ENCODE measurements at places on chromosomes 7 and 10.
A peak's percentile ranks its signal among the peaks of the same experiment; 100 is the strongest.

DNA sequence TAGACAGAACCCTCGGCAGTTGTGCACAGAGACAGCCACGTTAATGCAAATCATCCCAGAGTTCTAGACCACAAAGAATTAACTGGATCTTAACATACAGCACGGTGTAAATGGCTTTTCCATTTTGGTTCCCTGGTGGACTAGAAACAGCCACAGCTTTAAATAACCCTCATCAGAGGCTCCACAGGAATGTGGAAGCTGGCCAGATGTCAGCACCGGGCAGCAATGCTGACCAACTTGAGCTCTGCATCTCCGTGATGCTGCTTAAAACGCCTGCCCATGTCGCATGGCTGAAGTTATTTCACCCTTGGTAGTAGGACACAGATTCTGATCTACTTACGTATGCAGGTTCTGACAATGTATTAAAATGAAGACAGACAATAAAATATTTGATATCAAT, 24.5 kb downstream of the RSU1 start:
- DNase-seq = no peak

DNA sequence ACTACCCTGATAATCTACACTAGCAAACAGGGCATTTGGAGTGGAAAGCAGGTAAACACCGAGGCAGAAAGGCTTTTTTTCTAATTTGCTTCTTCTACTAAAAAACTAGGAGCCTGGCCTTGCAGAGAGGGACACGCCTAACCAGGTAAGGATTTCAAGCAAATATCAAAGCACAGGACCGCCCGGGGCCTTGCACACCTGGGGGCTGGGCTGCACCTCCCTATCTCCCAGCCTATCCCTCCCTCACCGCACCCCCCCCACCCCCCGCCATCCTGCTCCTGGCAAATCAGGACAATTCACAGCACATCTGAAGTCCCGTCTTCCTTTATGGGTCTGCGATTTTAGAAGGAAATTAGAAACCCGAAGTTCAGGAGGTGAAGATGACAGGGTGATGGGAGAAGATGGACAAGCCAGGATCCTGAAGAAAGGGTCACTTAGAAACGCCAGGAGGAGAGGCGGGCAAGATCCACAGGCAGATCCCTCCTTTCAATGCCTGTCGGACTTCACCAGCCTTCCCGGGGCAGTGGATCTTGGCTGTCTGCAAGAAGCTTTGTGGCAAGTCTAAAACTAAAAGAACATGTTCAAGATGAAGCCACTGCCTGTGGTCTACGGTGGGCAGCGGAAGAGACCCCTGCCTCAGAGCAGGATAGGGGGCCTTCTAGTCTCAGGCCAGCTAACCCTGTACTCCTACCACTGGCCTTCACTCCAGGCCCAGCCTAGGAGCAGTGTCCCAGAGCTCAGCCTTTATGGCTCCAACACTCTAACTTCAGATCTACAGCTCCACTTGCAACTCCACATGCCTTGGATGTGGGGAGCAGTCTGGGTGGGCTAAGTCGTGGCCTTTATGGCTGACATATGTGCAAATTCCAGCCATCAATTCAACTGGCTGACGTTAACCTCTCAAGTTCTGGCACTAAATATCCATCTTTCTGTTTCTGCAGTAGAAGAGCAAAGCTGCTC, 43.9 kb downstream of the TNS3 start:
- no peak for DNase-seq

DNA sequence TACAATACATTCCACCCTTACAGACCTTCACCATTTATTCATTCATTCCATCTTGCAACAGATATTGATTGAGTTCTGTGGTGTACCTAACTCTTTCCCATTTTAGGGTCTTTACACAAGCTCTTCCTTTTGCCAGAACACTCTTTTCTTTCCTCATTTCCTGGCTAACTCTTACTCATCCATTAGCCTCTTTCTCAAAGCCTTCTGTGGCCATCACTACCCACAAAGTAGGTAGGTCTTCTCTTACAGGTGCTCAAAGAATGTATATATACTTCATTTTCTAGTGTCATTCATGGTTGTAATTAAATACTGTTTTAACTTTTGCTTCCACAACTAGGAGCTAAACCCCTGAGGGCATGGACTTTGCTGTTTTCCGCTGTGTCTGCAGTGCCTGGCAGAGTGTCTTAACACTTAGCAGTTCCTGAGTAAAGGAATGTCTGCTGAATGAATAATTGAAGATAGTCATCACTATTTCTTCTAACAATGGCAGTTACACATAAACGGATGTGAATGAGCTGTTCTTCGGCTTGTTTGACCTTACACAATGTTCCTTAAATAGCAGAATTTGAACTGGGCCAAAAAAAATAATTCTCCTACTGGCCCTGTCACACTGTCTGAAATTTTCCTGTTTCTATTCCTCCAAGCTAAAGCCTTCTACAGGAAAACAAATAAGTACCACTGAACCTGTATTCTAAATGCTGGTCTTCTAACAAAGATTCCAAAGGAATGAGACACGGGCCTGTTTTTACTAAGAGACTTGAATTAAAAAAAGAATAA, 15.1 kb downstream of the BCAP29 start:
- DNase-seq = no peak

- no peak for DNase-seq
These were observed 4.2 kb upstream of the PILRA start for GRCh38 chr7:100369105-100369504.

DNA sequence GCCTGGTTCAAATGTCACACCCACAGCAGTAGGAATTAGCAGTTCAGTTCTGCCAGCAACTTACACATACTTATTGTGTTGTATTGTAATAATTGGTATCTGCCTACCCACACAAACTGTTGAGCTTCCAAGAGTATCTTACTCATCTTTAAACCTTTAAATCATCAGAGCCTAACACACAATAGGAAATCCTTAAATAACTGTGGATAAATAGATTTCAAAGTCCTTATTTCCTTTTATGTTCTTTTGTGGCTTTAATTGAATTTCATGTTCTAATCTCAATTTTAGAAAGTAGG, 3.9 kb downstream of the CASD1 start:
- no peak for DNase-seq

GRCh38 chr7:112420236-112420861, 29.9 kb upstream of the IFRD1 start:
- no peak for DNase-seq

- DNase-seq = no peak
These were observed 6.7 kb downstream of the EIF4EBP2 start for GRCh38 chr10:70410608-70411007.

DNA sequence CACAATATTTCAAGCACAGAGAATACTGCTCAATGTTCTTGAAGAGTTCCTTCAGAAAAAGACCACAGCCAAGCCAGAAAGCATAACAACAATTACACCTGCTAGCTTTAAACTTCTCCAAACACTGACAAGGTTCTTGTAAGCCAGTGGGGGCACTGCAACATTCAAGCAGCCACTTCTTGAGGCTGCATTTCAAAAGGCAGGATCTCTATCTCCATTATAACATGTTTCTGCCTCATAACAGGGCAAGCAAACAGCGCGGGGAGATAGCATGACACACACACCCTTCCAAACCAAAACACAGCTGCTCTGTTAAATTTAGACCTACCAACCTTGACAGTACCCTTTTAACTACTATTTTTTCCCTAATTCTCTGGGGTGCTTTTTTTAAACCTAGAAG, 30.8 kb downstream of the CHCHD3 start:
- no peak for DNase-seq

GRCh38 chr10:69451209-69451783, at the start of gene TSPAN15:
Gene TSPAN15, plus strand, starts transcription at chr10:69451465. Its CDS starts 130 bp downstream, at chr10:69451595.
- peak; percentile 47 for DNase-seq

- no peak for DNase-seq
These were observed 53.4 kb upstream of the CYP2C8 start for GRCh38 chr10:95122736-95123135.

DNA sequence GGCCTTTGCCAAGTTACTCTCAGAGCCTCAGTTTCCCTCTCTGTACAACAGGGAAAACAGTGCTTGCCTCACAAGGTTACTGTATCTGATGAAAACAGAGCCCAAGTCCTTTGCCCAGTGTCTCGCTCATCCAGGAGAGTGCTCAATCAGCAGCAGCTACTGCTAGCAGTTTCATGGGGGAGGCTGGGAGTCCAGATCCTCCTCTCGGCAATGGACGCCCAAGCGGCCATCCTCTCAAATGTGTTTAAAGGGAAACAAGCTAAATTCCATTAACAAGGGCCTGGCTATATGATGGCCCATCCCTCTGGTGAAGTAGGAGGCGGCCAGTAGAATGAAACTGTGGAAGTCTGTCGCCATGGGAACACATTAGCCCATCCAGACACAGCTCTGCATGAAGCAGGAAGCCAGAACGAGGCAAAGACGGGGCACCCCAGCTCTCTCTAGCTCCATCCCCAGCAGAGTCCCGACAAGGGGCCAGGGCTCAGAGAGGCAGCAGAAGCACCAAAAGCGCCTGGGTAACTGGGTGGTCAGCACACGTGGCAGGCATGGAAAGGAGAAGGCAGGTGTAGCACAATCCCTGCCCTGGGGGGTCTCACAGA, 35.2 kb downstream of the FAM53B start:
- DNase-seq = no peak

GRCh38 chr7:65250697-65251395, 122.8 kb upstream of the ZNF92 start:
- DNase-seq = no peak

DNA sequence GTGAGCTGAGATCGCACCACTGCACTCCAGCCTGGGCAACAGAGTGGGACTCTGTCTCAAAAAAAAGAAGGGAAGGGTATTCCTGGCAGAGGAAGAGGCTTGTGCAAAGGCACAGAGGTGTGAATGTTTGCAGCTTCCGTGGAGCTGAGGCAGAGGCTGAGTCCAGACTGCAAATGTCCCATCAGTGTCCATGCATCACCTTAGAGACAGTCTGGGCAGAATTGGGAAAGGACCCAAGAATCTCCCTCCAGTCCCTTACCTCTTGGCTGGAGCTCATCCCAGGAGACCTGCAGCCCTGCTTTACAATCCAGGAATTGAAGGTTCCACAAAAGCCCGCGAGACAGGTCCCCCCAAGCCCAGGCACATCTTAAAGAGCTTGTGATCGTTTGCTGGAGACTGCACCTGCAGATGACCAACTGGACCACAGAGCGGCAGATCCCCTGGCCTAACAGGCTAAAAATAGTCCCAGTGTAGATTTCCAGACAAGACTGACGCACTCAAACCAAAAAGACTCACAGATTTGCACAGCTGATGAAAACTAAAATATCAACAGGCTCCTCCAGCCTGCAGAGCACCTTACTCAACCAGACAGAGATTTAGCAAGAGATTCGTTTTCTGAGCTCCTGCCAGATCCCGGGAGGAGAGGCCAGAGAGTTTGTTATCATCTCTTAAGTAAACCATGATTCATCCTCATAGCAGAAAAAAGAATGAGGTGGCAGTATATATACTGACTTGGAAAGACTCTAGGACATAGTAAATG, 22.9 kb upstream of the NANOS1 start:
- DNase-seq = no peak

DNA sequence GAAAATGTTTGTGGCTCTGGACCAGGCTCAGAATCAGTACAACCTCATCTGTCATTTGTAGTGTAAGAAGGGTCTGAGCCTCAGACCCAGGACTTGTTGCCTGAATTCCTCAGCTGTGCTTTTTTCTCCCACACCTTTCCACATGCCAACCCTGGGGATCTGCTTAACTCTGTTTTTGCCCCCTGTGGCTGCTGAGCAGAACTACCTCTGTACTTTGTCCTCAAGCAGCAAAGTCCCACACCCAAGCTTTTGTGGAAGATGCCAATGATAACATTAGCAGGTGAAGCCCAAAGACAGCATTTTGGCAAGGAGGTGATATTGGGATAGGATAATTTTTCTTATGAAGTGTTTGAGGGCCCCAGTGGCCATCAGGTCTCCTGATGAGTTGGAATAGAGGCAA, 5.8 kb upstream of the CYP2C18 start:
- DNase-seq = no peak

- no peak for DNase-seq
These were observed 109.0 kb downstream of the JAZF1 start for GRCh38 chr7:28071570-28071969.

- DNase-seq = no peak
These were observed 23.1 kb downstream of the PDE1C start for GRCh38 chr7:32047075-32047474.
